ENCODE measurements at places on chromosomes 13 and 19. TPM values are rescaled to one million over a fixed set of nuclear protein-coding genes. Genes with fewer than 3 reads are reported as not detected.

Gene C2CD4C
- total RNA-seq = not detected

Gene OR10H4
- not detected for total RNA-seq

Gene NPHS1
- total RNA-seq = not detected

Gene GIPC3
- 0.44 TPM for total RNA-seq

Gene OVOL3
- total RNA-seq = not detected

Data from activated CD8-positive, alpha-beta memory T cell treated with anti-CD3 and anti-CD28 coated beads for 36 hours (primary cell).